Suppressor macrophage treated with lipopolysaccharide for 4 hours (primary cell): ENCODE measurements at places on chromosomes 1 and 21.

GRCh38 chr1:246063013-246063616 is 444.0 kb downstream of the SMYD3 start:
- no peak for DNase-seq

DNA sequence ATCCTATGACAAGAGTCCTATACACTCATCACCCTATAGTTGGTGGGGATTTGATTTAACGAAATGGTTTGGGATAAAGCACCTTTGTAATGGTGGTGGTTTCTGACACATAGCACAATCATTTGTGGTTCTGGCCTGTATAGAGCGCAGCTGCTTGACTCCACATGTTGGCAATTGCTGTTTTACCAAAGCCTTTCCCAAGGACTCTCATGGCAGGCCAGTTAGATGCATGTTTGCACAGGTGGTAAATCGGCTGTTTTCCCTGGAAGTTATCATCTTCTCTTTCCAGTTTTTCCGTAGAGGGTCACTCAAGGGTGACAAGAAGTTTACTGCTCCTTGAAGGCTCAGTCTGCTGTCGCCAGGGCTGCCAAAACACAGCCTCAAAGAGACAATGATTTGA is 17.1 kb upstream of the XPR1 start:
- DNase-seq: no peak

GRCh38 chr21:35136106-35136505 is 87.0 kb upstream of the RUNX1 start:
- DNase-seq: no peak

- DNase-seq: no peak
Measured at GRCh38 chr1:27241677-27242076, 7.2 kb downstream of the WDTC1 start.

DNA sequence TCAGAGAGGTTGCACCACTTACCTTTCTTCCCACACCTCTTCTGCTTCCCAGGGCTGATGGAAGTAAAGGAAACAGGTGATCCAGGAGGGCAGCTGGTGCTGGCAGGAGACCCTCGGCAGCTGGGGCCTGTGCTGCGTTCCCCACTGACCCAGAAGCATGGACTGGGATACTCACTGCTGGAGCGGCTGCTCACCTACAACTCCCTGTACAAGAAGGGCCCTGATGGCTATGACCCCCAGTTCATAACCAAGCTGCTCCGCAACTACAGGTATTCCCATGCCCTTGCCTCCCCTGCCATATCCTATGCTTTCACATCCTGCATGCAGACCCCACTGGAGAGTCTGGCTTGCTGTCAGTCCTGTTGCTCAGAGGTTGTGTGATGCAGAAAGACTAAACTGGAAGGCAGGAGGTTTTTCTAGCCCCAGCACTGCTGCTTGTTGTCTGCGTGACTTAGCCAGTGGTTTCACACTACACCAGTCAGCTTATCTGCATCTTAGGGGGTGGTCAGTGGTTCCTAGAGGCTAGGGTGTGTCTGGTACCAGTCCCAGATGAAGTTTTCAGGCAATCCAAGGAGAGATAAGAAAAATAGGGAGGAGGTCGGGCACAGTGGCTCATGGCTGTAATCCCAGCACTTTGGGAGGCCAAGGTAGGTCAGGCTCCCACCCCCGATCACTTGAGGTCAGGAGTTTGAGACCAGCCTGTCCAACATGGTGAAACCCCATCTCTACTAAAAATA is 10.2 kb downstream of the RHOC start:
- no peak for DNase-seq

DNA sequence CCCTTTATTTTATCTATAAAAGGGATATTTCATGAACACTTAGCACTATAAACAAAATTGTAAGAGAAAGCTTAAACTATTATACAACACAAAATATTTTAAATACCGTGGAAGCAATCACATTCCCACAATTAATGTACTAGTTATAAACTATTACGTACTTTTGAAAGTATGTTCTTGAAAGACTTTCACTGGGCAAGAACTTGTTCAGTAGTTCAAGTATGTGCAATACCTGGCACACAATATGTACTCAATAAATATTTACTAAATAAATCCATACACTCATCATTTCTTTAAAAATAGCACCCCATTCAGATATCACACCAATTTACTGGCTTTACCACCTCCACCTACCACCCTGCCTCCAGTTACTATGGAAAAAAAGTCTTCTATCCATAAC is 12.6 kb upstream of the FMO2 start:
- DNase-seq: no peak

DNA sequence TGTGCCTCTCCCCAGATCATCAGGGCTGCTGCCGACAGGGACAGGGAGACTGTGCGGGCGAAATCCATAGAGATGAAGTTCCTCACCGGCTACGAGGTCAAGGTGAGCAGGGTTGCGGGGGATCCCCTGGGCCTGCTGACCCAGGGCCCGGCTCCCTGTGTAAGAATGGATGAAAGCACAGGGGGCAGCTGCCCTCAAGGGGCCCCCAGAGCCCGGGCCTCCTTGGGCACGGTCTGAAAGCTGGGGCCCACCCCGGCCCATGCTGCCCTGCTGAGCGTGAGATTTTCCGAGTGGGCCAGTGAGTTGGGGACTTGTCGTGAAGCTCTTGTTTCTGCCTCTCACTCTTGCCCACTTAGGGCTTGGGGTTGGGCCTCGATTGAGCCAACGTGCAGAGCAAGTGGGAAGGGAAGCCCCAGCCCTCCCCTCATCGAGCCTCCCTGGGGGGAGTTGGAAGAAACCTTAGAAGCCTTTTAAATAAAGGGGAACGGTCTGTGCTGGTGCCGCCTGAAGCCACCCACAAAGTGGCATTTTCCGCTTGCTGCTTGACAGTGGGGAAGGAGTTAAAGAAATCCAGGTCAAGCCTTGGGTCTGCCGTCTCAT is 45.2 kb downstream of the COQ8A start:
- no peak for DNase-seq

- no peak for DNase-seq
Measured at GRCh38 chr1:193539731-193540459, 353.5 kb upstream of the B3GALT2 start.

- no peak for DNase-seq
Measured at GRCh38 chr1:184296466-184297243, 90.2 kb upstream of the C1orf21 start.

DNA sequence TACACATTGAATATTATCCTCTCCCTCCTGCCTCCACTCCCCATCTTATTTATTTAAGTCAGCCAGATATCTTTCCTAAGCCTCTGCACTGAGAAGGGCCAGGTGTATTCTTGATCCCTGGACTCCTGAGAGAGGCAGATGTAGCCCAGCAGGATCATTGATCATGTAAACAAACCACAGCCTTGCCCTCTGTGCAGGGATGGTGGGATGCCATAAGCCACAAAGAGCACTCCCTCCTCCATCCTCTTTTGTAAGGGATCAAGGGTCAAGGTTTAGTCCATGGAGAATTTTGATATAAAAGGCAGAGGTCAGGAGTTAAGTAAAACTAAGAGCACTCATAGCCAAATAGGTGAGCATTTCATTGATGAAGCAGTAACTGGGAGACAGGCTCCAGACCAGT is 17.3 kb downstream of the PHGDH start:
- no peak for DNase-seq

GRCh38 chr1:187276677-187277076 is 447.9 kb downstream of the PLA2G4A start:
- DNase-seq: no peak

DNA sequence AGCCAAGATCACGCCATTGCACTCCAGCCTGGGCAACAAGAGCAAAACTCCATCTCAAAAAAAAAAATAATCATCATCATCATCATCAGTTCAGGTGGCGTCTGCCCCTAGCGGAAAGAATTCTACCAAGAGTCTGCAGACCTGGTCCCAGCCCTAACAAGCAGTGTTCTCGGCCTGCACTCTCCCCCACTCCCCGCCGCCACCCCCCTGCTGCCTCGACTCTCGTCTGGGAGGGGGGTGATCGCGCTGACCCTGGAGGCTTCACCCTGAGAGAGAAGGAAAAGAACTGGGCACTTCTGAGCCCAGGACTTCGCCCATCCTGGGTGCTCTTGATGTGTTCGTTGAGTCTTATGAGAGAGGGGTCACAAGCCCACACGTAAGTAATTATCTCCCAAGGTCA is 160.1 kb upstream of the TMEM51 start:
- no peak for DNase-seq

DNA sequence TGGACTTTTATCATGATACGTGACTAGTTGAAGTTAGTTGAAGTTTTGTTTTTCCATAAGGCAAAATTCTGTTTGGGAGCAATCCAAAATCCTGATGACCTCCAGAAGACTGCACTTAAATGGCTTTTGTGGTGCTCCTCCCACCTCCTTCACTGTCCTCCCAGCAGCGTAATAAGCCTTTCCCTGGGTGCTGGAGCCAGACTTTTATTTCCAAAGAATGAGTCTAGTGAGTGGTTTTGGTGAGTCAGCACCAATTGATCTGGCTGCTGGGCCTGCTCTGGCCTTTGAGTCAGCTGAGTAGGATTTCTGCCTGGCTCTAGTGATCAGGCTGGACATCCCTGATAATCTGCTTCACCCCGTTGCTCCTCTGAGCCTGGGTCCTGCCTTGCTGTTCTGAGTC is 21.7 kb upstream of the KCND3 start:
- DNase-seq: no peak
